ENCODE measurements at places on chromosomes 7 and 10. TPM values are rescaled to one million over a fixed set of nuclear protein-coding genes. Genes with fewer than 3 reads are reported as not detected.

DNA sequence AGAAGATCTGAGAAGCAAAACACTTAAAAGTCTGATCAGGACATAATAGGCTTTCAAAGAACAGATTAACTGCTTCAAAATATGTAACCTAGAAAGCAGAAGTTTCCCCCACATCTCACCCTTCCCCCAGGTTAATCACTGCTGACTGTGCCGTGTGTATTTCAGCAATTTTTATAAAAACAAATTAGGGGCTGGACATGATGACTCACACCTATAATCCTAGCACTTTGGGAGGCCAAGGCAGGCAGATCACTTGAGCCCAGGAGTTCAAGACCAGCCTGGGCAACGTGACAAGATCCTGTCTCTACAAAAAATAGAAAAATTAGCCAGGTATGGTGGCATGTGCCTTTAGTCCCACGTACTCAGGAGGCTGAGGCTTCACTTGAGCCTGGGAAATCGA lies 67.6 kb upstream of the GATA3 start:
- DNase-seq: no peak

DNA sequence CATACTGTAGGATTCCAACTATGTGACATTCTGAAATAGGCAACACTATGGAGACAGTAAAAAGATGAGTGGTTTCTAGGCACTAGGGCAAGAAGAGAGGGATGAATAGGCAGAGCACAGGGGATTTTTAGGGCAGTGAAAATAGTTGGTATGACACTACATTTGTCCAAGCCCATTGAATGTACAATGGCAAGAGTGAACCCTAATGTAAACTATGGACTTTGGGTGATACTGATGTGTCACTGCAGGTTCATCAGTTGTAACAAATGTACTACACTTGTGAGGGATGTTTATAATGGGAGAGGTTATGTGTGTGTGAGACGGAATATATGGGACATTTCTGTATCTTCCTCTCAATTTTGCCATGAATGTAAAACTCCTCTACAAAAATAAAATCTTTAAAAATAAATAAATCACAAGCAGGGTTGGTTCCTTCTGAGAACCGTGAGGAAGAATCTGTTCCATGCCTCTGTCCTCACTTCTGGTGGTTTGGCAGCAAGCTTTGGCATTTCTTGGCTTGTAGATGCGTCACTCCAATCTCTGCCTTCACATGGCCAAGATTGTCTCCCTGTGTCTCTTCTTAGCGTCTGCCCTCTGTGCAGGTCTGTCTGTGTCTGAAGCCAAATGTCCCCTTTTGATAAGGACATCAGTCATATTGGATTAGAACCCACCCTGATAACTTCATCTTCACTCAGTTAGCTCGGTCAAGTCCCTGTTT lies 83.1 kb upstream of the AGBL3 start:
- DNase-seq: no peak

DNA sequence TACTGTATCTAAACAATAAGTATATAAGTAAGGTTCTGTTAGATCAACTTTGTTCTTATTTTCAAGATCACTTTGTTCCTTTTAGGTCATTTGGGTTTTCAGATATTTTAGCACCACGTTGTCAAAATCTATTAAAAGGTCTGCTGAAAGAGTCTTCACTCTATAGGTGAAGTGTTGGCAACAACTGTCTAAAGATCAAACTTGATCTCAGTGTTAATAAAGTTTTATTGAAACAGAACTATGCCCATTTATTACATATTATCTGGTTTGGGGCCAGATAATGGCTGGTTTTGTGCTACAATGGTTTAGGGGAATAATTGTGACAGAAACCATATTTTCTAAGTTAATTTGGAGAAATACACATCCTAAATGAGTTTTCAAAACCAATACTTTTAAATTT lies 478.9 kb upstream of the GRM3 start:
- DNase-seq: no peak

- no peak for DNase-seq
Measured at GRCh38 chr10:77907900-77908717, 18.4 kb downstream of the DLG5 start.

DNA sequence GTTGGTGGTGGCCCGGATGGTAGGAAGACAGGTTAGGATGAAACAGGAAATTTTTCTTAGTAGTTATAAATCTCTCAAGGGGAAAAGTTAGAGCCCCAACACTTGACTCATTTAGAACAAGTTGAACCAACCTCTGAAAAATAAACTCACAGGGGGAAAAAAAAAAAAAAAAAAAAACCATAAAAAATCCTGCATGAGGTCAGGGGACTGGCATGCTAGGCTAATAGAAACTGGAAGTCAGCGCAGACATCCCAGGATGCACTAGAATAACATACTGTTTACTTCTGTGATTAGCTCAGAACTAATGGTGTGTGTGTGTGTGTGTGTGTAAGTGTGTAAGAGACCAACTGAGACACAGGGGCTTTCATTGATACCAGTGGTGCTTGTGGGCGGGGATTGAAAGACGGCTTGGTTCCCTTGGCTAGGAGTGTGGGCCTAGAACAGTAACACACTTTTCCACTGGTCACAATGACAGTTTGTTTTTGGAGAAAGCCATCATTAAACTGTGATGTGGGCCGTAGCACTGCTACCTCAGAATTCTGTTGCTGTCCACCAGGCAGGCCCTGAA lies 491.6 kb upstream of the GALNT17 start:
- peak; percentile 13 for DNase-seq

- DNase-seq: no peak
Measured at GRCh38 chr7:50814166-50814565, 31.5 kb upstream of the GRB10 start.

DNA sequence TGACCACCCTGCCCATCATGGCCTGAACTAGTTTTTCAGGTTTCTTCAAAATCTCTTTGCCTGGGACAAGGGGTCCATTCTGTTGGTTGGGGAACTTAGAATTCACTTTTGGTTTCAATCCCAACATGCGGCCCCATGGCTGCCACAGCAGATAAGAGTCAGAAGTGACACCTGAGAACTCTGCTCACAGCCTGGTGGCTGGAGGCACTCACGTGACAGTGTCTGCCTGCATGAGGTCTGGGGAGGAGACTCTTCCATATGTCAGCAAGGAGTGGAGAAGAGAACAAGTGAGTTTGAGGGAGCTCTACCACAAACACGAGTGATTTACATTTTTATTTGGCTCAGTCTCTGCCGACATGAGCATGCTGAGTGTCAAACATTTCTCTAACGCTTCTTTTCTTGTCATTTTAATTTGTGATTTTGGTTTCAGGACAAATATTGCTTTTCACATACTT lies 370.4 kb downstream of the TNS3 start:
- no peak for DNase-seq

The VENTX gene
- total RNA-seq: not detected

GRCh38 chr7:108132551-108133265 lies 2.5 kb upstream of the LAMB4 start:
- peak; percentile 90 for DNase-seq

DNA sequence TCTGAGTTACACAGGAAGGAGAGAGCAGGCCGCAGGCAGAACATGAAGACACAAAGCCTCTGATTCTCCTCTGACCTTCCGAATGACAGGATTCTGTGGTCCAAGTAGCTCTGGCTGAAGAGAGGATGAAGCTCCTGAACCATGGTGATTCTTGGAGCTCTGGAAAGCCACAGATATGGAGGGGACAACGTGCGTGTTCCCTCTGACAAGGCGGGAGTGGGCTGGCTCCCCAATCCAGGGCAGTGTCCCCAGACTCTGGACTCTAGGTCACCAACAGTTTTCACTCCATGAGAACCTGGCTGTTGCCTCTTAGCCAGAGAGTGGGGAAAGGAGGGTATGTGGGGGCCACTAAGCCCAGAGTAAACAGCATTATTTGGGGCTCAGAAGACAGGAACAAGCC lies 7.4 kb upstream of the TRPV6 start:
- no peak for DNase-seq

DNA sequence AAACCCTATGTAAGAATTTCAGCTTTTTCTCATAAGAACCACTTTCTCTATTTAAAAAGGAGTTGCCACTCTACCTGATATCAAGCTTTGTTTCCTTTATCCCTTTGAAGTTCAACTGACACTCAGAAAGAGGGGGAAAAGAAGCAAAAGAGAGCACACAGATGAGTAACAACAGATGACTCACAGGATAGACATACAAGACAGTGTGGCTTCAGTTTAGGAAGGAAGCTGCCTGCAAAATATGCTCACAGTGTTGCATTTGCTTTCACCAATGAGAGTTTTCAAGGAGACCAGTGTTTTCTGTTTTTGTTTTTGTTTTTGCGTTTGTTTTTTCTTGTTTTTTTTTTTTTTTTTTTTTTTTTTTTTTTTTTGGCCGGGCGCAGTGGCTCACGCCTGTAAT lies 1181.6 kb downstream of the DNAJB9 start:
- DNase-seq: peak; percentile 11

- peak; percentile 96 for DNase-seq
Measured at GRCh38 chr10:127922675-127923366, 15.9 kb downstream of the PTPRE start.

The NOS3 gene
- total RNA-seq: 0.15 TPM

DNA sequence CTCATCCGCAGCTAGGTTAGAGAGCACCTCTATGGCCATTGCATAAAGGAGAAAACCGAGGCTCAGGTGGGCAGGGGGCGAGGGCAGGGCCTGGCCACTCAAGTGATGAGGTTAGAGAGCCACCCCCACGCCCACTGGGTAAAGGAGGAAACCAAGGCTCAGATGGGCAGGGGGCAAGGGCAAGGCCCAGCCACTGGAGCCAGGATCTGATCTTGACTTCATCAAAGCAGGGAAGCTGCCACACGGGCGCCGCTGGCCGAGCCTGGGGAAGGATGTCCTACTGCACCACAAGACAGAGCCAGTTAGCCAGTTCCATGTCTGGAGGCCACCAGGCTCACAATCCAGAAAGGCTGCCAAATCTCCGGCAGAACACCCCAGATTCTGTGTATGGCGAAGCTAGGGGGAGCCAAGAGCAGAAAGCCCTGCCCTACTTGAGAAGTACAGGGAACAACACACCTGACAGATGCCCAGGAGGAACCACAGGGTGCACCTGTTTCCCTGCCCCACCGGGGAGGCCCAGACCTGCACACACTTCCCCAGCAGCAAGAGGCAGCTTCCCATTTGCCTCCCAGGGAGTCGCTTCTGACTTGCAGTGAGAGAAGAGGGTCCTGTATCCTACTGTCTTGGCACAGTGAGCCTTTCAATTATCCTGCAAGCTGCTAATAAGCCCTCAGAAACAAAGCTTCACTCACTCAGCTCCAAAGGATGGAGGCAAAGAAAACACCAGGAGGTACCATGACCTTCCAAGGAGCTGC lies 101.9 kb downstream of the TNS3 start:
- no peak for DNase-seq

DNA sequence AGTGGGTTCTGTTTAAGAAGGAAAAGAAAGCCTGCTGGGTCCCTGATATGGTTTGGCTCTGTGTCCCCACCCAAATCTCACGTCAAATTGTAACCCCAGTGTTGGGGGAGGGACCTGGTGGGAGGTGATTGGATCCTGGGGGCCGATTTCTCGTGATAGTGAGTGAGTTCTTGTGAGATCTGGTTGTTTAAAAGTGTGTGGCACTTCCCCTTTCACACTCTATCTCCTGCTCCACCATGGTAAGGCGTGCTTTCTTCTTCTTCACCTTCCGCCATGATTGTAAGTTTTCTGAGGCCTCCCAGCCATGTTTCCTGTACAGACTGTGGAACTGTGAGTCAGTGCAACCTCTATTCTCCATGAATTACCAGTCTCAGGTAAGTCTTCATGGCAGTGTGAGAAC lies 42.6 kb downstream of the INPP5A start:
- DNase-seq: no peak

The HYAL4 gene
- total RNA-seq: not detected

DNA sequence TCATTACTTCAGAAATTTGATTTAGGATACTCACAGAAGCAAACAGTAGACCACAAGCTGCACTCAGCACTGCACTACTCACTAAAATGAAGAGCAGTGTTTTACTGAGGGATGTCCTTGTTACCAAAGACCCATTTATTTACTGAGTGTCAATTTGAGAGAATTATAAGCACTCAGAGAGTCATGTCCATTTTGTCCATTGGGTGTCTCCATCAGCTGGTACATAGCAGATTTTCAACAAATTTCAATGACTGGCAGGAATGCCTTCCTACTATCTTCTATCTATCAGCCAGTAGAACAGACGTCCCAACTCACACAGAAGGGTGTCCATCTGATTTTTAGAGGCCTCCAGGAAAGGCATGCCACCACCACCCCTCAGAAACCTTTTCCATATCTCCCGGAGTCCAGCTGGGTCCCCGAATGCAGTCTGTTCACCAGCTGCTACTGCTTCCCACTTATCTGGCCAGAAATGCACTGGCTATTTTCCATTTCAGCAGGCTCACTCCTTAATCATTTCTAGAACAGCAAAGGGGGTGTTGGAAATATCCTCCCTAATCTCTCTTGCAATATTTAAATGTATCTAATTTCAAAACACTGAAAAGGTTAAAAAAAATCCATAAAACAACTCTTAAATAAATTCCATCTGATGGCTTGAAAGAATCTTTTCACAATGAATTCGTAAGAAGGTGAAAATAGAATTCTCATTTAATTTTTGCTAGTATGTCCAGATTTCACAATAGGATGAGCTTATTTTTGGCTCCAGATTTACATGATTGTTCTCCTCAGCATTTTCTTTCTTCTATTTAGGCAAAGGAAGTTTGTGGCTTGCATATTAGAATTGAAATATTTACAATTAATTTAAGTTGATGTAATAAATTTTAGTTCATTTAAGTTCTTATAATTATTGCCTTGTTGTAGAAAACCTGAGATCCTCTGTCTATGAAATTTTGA lies 1164.0 kb upstream of the CELF2 start:
- no peak for DNase-seq

GRCh38 chr10:89348481-89348880 lies 20.7 kb downstream of the IFIT3 start:
- no peak for DNase-seq

DNA sequence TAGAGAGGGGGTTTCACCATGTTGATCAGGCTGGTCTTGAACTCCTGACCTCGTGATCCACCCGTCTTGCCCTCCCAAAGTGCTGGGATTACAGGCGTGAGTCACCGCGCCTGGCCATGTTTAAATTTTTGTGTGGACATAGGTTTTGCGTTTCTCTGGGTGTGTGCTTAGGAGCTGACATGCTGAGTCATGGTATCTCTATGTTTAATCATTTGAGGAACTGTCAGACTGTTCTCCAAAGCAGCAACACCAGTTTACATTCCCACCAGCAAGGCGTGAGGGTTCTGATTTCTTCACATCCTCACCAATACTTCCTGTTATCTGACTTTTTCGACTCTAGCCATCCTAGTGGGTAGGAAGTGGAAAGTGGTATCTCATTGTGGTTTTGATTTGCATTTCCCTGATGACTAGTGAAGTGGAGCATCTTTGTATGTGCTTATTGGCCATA lies 153.7 kb downstream of the DNAJB6 start:
- peak; percentile 6 for DNase-seq

DNA sequence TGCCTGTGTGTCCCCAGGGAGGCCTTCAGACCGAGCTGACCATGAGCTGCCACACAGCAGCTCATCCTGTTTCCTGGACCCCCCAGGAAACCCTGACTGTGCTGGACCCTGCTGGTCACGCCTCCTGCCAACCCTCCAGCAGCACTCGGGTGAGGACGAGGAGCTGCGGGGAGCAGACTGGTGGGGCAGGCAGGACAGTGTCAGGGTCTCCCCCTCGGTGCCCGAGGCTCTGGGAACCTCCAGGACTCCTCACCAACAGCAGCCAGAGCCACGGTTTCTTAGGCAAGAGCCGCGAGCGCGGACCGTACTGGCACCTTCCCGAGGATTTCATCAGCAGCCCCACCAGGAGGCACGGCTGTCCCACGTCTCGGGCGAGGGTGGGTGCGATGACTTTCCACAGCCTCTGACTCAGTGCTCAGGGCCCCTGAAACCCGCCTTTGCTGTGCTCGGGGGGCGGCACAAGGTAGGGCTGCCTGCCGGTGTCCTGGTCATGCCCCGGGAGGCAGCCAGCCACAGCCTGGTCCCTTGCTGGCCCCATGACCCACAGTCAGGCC lies 186.9 kb downstream of the ELFN1 start:
- DNase-seq: no peak

Measured in renal cortical epithelial cell (primary cell).